ENCODE measurements at places on chromosomes 16 and 17.

GRCh38 chr17:79741401-79741750 lies 10.6 kb downstream of the ENPP7 start:
- no peak for DNase-seq

DNA sequence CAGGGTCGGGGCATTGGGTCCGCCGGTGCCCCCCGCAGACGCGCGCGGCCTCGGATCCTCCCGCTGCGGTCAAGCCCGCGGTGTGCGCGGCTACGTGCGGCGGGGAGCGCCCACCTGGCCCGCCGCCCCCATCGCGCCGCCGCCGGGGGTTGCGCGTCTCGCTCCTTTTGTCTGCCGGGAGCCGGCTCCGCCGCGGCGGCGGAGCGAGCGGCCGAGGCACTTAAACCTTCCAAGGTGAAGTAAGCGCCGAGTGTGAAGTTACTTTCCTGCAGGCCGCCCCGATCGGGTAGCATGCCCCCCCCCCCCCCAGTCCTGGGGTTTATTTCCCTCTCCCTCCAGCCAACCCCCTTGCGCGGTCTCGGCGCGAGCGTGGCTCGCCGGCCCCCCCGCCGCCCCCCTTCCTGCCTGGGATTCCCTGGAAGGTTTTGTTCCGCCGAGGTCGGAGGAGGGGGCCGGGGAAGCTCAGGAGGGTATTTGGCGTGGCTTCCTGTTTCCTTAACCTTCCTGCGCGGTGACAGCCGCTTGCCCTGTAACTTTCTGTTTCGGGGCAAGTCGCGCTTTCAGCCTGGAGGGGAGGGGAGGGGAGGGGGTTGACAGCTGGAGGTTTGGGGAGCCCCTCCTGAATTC lies 56.6 kb upstream of the GSE1 start:
- DNase-seq, result no peak

DNA sequence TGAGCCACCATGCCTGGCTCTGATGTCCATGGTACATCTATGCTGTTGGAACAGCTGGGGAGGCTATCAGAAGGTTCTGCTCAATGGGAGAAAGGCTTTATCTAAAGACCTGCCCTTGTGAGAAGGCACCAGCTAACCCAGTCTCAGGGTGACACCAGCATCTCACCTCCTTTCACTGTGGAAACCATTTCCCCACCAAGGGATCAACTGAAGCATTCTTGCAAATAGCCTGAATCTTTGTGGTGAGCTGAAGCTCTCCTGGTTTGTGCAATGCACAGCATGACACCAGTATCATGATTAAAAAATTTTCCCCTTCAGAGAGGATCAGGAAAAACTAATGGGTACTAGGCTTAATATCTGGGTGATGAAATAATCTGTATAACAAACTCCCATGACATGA lies 5.1 kb downstream of the CCL18 start:
- no peak for DNase-seq

GRCh38 chr16:64440421-64440831 lies 681.4 kb downstream of the CDH11 start:
- peak; percentile 98 for DNase-seq

- no peak for DNase-seq
Measured at GRCh38 chr17:13743906-13744305, 142.2 kb upstream of the HS3ST3A1 start.

- no peak for DNase-seq
Measured at GRCh38 chr16:83721676-83722075, 86.1 kb upstream of the HSBP1 start.

- DNase-seq, result no peak
Measured at GRCh38 chr17:59427996-59428395, 96.5 kb downstream of the YPEL2 start.

- no peak for DNase-seq
Measured at GRCh38 chr16:17591655-17592405, 121.1 kb upstream of the XYLT1 start.

- DNase-seq, result no peak
Measured at GRCh38 chr16:74033441-74033995, 263.1 kb upstream of the PSMD7 start.

DNA sequence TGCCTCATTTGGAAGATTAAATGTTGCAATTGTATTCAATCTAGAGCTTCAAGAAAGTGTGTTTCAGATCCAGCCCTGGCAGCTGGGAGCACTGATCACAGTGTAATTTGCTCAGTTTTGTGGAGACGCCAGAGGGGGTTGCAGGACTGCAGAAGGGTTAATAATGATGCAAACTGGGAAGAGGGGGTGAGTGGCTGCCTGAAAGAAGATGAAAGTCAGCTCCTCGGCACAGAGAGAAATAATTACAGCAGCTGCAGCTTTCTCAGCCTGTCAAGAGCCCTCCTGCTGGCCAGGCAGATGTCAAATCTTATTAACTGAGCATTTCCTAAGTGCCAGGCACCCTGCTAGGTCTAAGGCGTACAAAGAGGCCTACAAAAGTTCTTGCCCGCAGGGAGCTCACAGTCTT lies 97.7 kb downstream of the ZNF18 start:
- no peak for DNase-seq

DNA sequence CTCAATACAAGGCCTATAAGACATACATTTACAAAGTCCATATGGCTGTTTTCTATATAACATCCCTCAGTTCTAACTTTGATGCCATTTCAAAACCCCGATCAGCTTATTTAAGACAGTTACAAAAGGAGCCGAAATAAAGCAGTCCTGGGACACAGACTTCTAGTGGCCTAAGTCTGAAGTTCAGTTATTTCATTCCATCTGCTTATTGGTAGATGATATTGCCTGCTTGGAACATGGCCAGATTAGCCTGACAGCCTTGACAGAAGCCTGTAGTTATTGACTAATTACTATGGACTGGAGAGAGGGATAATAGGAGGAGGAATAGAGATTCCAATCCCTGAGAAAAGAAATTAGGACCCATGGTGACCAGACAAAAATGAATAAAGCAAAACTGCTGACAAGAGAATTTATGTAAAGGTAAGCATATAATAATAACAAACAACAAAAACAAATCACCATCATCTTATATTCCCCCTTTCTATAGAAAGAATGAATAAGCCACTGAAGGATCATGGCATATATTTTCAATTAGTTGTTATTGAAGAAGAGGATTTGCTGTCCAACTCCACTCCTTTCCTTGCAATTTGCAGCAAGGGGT lies 206.3 kb upstream of the TOM1L1 start:
- DNase-seq, result no peak

DNA sequence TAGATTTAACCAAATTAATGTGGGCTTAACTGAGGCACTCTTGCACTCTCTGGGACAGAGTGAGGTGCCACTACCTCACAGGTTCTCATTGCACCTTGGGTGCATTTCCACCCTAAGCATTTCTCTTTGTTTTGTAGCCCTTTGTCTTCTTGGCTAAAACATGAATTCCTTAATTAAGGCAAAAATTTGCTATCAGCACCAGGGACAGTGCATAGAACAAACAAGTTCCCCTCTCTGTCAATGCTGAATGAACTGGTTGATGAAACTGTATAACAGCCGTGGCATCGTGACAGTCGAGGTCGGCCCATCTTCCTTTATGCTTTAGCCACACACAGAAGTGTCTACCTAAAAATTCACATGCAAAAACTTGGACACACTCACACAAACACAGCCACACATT lies 74.8 kb downstream of the HS3ST2 start:
- peak; percentile 13 for DNase-seq

DNA sequence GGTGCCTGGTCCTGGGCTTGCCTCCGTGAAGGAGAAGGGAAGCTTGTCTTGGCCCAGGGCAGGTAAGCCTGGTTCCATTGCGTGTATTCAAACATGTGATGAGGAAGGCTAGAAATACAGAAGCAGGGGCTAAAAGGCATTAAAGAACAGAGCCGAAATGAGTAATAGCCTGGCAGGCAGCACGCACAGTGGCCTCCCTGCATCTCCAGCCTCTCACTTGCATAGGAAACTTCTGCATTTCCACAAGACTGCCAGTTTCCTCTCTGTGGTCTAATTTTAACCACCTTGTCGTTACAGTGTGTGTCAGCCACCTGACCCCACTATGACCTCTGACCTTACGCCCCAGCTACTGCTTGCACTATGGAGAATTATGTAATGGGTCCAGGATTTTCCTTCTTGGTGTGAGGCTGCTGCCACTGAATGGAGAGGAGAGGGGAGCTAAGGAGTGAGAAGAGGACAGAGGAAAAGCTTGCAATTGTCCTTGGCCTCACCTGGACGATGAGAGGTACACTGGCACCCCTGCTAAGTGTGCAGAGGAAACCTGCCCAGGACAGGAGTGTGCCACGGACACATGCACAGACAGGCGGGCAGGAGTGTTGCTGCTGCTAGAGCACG lies 32.8 kb downstream of the HIC1 start:
- no peak for DNase-seq

DNA sequence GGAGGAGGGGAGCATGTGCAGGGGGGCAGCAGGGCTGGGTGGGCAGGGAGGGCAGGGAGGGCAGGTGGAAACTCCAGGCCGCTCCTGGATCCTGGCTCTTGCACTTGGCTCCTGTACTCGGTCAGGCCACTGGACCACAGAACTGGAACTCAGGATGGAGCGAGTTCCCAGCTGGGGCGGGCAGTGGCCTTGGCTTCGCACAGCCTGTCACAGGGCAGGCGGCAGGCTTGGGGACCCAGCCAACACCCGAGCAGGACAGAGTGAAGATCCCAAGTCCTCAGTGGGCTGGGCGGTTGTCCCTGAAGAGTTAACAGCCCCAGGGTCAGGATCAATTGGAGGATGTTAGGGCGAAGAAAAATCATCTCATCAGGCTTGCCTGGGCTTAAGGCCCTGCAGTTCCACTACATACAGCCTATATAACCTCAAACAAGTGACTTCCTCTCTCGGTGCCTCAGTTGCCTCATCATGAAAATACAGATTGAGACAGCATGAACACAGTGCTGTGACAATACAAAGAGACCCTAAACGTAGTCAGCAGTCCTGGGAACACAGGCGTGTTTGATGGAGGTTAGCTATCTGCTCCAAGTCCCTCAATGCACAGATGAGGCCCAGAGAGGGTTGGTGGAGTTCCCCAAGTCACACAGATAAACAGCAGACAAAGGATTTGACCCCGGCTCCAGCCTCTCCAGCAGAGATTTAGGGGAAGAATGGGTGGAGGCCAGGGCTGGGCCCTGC lies 21.9 kb downstream of the ZNF423 start:
- no peak for DNase-seq

DNA sequence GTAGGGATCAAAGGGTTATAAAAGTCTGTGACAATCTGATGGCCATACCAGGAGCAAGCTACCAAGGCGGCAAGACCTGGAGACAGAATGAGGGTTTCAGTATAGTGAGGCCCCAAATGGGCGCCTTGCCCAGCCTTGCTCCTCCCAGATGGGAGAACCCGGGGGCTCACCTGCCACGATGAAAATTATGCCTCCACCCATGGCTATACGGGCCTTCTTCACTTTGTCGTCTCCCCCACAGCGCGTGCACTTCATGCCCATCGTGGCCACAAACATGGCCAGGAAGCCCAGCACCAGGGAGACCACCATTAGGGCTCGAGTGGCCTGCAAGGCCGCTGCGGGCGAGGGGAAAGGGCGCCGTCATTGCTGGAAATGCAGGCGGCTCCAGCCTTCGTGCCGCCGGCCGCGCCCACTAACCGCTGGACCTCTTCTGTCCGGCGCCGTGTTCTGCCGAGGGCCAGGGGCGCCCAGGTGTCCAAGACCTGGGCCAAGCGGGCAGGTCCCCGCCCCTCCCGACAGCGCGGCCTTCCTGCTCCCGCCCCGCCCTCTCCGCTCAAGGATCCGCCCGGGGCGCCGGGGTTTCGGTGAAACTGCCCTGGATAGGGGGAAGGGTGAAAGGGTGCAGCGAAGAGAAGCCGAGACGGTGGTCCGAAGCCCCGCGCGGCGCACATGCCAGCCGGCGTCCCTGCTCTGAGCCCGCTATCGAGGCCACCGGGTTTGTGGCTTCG lies 1.5 kb downstream of the CLDN7 start:
- no peak for DNase-seq

DNA sequence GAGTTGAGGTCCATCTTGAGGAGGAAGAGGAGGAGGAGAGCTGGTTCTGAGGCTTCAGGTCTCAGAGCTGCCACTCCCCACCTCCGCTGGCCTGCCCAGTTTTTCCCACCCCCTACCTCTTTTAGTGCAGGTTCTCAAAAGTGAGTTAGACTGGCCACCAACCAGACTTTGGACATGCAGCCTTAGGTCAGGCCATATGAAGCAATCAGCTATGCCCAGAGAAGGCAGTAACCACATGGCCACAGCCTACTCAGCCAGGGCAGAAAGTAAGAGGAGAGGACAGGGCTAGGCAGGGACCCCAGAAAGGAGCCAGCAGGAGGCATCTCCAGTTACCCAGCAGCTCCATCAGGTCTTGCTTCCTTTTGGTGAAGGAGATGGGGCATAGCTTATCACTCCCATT lies 9.0 kb downstream of the MYO15A start:
- no peak for DNase-seq

DNA sequence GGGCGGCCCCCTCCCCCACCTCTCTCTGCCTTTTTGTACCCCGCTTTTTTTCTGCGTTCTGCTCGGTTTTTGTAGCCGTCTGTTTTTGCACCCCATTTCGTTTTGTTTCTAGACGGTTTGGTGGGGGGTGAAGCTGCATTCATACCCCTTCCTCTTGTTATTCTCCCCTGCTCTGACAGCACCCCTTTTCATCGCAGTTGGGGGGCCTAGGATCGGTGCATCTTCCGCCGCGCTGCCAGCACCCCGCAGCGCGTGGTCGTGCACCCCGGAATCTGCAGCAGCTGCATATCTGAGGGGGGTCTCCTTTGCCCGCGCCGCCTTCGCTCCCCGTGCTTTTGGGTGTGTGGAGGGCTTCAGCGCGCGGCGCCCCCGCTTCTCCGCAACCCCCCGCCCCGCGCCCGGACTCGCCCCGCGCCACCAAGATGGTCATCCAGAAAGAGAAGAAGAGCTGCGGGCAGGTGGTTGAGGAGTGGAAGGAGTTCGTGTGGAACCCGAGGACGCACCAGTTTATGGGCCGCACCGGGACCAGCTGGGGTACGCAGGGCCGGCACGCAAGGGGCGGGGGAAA lies 455 bp downstream of the ATP1B2 start:
- no peak for DNase-seq

GRCh38 chr17:55728361-55728760 lies 5.7 kb upstream of the TMEM100 start:
- DNase-seq, result no peak

GRCh38 chr17:27577121-27577761 lies 53.7 kb upstream of the LGALS9 start:
- DNase-seq, result peak; percentile 41

DNA sequence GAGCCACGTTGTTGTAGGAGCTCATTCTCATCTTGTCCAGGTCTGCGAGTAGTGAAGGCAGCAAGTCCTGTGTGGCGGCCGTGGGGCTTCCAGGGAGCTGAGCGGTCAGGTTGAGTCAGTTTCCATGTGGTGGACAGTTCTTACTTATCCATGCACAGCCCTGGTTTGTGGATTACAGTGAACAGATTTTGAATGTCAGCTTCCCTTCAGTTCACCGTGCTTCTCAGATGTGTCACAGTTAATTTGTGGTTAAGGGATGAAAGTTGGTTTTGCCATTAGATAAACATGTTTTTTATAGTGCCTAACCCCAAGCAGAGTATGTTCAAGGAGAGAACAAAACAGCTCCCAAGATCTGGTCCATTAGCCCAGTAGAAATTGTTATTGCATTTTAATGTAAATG lies 103.1 kb downstream of the RPTOR start:
- DNase-seq, result peak; percentile 86

GRCh38 chr17:1050246-1050995 lies 53.5 kb downstream of the TIMM22 start:
- DNase-seq, result no peak

- no peak for DNase-seq
Measured at GRCh38 chr17:30570596-30571265, 93.5 kb downstream of the GOSR1 start.
